ENCODE measurements at places on chromosomes 4 and X. TPM values are rescaled to one million over a fixed set of nuclear protein-coding genes. Genes with fewer than 3 reads are reported as not detected.

CENPVL1 gene
- total RNA-seq = not detected

TAF9B gene
- total RNA-seq = 16.8 TPM

TENM3 gene
- 17.4 TPM for total RNA-seq

SRPX gene
- 34.8 TPM for total RNA-seq

PROM1 gene
- total RNA-seq = not detected

LCORL gene
- total RNA-seq = 5.6 TPM

CXCL5 gene
- total RNA-seq = 14.0 TPM

NPY5R gene
- not detected for total RNA-seq

ITIH6 gene
- not detected for total RNA-seq

MAGEA11 gene
- total RNA-seq = 0.09 TPM

All from smooth muscle cell of bladder (primary cell).